CD4-positive, alpha-beta T cell treated with Interleukin-15 for 1 hour (primary cell): ENCODE measurements at places on chromosomes 7 and 10.

DNA sequence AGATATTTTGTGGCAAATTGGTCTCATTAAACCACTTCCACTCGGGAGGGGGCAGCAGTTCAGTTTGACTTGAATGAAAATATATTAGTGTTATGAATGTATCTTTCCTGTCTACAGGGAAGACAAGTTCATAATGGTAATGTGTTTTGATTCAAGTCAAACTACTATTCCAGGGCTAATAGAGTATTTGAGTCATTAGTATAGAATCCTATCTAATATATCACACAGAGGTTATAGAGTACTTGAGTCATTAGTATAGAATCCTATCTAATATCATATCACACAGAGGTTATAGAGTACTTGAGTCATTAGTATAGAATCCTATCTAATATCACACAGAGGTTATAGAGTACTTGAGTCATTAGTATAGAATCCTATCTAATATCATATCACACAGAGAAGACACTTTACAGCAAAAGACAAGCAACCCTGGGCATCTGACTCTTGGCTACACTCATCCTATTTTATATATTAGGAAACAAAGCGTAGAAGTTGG, 199.7 kb upstream of the MAGI2 start:
- DNase-seq = no peak

GRCh38 chr10:65614956-65615565, 1310.8 kb upstream of the LRRTM3 start:
- DNase-seq = no peak

DNA sequence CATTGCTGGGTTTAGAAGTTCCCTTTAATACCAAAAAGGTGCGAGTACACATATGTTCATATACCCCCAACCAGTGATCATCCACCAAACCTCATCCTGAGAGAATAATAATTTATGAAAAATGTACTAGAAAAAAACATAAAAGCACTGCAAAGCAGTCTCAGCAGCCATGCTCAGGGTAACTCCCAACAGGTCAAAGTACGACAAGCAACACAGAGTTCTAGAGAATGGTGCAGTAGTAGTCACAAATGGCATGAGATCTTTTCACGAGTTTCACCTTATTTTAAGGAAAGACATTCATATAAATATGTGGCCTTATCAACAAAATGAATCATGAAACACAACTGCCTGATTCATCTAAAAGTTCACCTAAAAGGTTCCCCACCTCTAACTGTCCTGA, 338.5 kb downstream of the PARD3 start:
- no peak for DNase-seq

- DNase-seq = no peak
These were observed 207.4 kb downstream of the TMEM178B start for GRCh38 chr7:141281311-141281710.

- DNase-seq = no peak
These were observed 830 bp upstream of the BEND7 start for GRCh38 chr10:13529714-13529973.

- DNase-seq = peak; percentile 66
These were observed 88.8 kb downstream of the GSAP start for GRCh38 chr7:77327067-77327931.

- DNase-seq = peak; percentile 51
These were observed 54.1 kb upstream of the PPIF start for GRCh38 chr10:79292891-79293746.

GRCh38 chr7:105980645-105981396, 17.8 kb downstream of the CDHR3 start:
- DNase-seq = no peak

DNA sequence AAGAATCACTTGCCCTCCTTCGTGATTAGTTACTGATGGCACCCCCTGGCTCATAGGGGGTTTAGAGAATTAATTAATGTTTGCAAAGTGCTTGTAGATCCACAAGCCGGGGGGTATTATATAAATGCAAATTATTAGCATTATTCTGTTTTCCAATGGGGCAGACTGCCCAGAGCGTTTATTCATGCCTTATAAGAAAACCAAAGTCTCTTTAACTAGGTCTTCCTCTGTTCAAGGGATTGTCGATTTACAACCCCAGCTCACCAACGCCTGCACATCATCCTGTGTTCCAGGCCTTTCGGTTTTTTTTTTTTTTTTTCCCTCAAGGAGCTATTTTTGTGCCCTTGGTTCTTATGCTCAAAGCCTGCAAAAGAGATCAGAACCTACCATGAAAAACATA, 630.7 kb downstream of the PARD3 start:
- DNase-seq = no peak

- no peak for DNase-seq
These were observed 311.2 kb downstream of the RNLS start for GRCh38 chr10:88271761-88272543.

GRCh38 chr7:38476764-38477163, 154.4 kb downstream of the AMPH start:
- DNase-seq = no peak

DNA sequence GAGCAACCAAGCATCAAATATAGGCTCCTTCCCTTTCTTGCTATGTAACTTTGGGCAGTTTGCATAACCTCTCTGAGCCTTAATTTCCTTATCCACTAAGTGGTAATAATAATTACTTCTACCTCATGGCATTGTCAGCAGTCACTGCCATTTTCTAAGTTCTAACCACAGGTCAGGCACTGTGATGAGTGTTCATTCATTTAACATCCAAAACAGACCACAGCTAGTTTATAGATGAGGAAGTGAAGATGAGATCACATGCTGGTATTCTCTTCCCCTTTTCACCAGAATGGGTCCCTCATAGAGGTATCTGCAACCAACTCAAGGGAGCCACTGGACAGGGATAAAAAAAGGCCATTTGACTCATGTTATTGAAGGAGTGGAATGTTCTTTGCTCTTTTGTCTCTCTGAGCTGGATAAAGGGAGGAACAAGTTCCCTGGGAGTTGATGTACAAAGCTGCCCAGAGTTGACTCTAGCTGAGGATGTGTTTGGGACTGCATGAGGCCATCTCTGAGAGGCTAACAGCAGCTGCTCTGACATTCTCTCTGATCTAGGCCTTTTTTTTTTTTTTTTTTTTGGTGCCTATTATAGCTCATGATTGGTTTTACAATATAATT, 65.0 kb downstream of the DNAJC12 start:
- DNase-seq = peak; percentile 21

DNA sequence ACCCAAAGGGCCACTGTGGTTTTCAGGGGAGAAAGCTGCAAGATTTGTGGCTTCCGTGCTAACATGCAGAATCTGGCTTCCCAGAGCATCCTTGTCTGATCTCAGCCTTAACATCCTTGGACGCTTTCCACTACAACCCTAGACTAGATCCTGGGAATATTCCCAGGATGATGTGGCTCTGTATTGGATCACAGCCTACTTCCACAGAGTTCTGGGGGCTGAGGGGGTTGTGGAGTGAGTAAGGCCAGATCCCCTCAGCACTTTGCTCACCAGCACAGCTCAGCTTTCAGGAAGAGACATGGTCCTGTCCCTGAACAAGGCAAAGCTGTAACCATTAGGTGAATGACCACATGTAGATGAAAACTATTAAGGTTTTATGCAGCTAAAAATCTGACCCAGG, 241.3 kb upstream of the MYO3A start:
- no peak for DNase-seq

DNA sequence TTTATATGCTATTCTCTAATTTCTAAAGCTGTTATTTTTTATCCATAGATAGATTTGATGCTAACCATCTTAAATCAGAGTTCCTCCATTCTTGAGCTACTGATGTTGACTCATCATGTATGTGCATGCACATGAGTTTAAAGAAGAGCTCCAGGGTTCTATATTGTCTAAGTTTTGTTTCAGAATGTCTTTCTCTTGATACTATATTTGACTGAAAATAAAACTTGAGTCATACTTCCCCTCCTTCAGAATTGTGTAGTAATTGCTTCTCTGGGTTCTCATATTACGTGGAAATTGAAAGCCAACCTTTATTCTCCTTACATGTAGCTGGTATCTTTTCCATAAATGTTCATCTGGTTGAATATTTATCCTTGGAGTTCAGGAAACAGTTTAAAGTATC, 89.4 kb downstream of the LRRTM3 start:
- no peak for DNase-seq

DNA sequence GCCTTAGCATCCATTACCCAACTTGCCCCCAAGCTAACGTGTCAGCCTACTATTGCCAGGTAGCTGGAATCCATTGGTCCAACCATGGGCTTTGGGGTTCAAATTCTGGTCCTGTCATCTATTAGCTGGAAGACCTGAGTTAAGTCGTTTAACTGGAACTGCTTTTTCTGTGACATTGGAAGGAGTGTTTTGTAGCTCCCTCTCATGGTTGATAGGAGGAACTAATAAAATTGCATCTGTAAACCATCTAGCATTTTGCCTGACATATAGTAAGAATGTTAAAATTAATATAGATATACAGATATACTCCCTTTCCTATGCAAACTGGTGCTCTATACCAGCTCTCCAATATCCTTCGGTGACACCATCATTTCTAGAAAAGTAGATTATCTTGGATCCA, 23.8 kb upstream of the SLF2 start:
- DNase-seq = no peak

- DNase-seq = no peak
These were observed 267.8 kb downstream of the WDR37 start for GRCh38 chr10:1323951-1324350.

- DNase-seq = peak; percentile 16
These were observed 623 bp downstream of the INPP5A start for GRCh38 chr10:132538031-132538789.

DNA sequence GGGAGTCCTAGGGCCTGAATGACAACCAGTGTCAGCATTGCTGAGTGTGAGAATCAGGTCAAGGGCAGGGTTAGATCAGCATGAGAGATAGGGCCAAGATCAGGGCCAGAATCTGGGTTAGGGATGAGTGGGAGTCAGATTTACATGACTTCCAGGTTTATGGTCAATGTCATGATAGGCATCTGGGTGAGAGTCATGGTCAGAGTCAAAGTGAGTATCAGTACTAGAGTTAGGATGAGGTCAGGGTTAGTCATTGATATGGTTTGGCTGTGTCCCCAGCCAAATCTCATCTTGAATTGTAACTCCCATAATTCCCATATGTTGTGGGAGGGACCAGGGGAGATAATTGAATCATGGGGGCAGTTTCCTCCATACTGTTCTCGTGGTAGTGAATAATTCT, 12.3 kb downstream of the MRPS24 start:
- DNase-seq = no peak

DNA sequence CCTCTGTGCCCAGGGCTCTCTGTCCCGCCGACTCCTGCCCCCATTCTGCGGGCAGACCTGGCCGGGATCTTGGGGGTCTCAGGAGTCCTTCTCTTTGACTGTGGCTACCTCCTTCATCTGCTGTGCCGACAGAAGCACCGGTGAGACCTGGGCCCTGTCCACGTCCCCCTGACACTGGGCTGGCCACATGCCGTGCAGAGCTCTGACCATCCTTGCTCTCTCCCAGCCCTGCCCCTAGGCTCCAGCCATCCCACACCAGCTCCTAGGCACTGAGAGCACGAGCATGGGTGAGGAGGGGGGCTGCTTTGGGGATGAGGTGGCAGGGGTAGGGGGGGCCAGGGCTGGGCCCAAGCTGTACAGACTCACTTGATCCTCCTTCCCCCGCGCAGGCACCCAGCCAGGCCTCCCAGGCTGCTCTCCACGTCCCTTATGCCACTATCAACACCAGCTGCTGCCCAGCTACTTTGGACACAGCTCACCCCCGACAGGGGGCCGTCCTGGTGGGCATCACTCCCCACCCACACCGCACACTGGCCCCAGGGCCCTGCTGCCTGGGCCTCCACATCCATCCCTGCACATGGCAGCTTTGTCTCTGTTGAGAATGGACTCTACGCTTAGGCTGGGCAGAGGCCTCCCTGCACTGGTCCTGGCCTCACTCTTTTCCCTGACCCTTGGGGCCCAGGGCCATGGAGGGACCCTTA, 4.8 kb upstream of the PILRB start:
- DNase-seq = no peak

GRCh38 chr10:100519311-100520051, at the start of gene SEC31B:
TSS of gene SEC31B (minus strand) at chr10:100519861. CDS start at chr10:100516952, 2,909 bp downstream.
- DNase-seq = no peak

GRCh38 chr7:102236592-102237287, 49.9 kb upstream of the SH2B2 start:
- DNase-seq = peak; percentile 22

- peak; percentile 78 for DNase-seq
These were observed 127.4 kb downstream of the UBE2H start for GRCh38 chr7:129825209-129825970.

- DNase-seq = no peak
These were observed 350.0 kb downstream of the PLXDC2 start for GRCh38 chr10:20166096-20166675.

DNA sequence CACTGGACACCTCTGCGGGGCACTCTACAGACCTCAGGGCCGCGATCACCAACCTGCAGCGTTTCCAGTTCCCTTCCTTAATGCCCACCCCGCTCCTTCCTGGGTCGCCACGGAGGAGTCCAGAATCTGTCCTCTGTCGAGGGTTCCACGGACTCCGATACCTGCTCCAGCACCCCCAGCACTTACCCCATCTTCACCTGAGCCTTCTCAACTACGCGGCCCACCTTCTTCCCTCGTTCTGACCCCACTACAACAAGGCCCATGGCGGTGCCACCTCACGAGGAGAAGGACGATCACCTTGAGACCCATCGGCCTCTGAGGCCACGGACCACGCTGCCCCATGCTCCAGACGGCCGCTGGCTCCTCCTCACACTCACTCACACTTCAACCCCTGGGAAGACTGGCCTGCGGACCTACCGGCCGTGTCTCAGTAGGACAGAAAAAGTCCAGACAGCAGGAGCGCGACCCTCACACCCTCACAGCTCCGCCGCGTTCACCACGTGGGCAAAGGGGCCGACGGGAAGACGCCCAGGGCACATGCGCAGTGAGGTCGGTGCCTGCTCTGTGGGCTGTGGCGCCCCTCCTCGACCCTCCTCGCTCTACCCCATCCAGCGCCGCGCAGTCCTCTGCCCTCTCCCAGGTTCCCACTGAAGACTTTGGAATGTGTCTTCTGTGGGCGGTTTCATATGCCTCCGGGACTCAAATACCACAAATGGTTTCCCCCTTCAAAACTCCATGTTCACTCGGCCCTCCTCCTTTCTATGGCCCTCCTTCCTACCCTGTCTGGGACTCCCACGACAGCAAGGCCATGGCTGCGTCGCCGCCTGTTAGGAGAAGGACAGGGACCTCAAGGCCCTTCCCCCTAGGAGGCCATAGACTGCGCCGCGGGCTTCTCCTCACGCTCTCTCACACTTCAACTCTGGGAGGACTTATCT, 193.9 kb upstream of the PHF14 start:
- no peak for DNase-seq
